Right renal pelvis (tissue), 4 donors: ENCODE measurements at places on chromosomes 3 and 15. TPM values are rescaled to one million over a fixed set of nuclear protein-coding genes. Genes with fewer than 3 reads are reported as not detected.

Gene HCN4
- 1.2 TPM for polyA plus RNA-seq

Gene CFAP100
- polyA plus RNA-seq = 1.2 TPM

Gene CSPG5
- polyA plus RNA-seq = 1.2 TPM

Gene CGNL1
- polyA plus RNA-seq = 65.2 TPM

Gene SI
- polyA plus RNA-seq = not detected
